ENCODE measurements at places on chromosomes 16 and 17.

GRCh38 chr17:33905338-33905800, 349.7 kb upstream of the CCL2 start:
- DNase-seq: no peak

GRCh38 chr17:27385626-27386025, 70.6 kb upstream of the KSR1 start:
- no peak for DNase-seq

GRCh38 chr16:75429621-75430403, 3.5 kb downstream of the CFDP1 start:
- peak; percentile 46 for DNase-seq

DNA sequence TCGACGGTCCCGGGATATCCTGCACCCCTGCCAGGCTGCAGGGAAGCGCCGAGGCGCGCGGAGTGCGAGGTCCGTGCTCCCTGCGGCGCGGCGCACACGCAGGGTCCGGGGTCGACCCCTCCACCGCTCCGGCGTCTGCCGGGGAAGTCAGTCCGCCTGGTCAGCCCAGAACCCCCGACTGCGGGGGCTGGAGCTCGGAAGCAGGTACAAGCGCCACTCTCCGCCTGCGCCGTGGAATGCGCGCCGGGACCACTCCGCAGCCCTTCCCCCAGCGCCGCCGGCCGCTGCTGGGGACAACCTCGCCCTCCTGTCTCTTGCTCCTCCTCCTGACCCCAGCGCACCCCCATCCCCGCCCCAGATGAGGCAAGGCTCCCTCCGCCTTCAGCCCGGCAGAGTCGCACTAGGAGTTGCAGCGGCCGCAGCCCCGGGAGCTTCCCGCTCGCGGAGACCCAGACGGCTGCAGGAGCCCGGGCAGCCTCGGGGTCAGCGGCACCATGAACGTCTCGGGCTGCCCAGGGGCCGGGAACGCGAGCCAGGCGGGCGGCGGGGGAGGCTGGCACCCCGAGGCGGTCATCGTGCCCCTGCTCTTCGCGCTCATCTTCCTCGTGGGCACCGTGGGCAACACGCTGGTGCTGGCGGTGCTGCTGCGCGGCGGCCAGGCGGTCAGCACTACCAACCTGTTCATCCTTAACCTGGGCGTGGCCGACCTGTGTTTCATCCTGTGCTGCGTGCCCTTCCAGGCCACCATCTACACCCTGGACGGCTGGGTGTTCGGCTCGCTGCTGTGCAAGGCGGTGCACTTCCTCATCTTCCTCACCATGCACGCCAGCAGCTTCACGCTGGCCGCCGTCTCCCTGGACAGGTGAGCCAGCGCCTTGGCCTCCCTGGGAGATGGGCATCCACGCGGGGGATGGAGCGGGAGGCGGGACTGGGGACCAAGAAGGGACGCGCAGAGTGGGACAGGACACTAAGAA, at the start of gene GALR2:
Gene GALR2 (plus strand): TSS at position 392 of the 974 bp plus-strand sequence. CDS start 103 bp downstream, at position 495.
- DNase-seq: no peak

DNA sequence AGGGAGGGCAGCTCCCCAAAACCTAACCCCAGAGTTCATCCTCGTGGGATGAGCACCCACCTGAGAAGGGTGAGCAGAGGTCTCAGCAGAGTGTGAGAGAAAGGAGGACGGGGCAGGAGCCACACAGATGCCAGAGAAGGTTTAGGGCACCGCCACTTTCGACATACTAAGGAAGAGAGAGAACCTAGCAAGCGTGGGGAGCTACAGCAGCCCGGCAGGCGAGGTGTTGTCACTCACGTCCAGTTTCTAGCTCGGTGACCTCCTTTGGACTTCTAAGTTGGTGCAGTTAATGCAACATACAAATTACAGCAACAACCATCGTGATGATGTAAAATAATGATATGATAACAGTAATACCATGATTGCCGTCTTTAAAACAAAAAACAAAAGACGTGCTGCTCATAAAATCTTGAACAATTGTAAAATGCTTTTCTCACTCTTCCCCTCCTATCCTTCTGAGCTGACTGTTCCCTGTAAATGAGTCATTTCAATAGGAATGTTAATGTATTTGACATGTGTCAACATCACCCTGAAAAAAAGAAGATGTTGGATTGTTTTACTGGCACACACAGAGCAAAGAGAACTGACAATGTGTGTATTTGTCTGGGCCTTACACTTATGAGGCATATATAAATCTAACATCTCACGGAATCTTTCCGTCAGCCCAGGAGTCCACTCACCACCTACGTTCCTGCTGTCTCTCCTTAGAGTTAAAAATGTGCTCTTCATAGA, 158.2 kb upstream of the MAF start:
- DNase-seq: no peak

DNA sequence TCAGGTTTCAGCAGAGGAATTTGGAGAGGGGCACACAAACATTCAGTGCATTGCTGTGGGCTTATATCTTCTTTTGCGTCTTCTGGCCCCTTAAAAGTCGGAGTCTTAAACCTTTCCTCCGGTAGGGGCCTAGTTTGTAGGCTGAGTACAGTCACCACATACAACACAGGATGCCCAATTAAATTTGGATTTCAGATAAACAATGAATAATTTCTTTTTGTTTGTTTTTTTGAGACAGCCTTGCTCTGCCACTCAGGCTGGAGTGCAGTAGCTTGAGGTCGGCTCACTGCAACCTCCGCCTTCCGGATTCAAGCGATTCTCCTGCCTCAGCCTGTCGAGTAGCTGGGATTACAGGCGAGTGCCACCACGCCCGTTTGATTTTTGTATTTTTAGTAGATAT, 26.7 kb upstream of the ADORA2B start:
- no peak for DNase-seq

DNA sequence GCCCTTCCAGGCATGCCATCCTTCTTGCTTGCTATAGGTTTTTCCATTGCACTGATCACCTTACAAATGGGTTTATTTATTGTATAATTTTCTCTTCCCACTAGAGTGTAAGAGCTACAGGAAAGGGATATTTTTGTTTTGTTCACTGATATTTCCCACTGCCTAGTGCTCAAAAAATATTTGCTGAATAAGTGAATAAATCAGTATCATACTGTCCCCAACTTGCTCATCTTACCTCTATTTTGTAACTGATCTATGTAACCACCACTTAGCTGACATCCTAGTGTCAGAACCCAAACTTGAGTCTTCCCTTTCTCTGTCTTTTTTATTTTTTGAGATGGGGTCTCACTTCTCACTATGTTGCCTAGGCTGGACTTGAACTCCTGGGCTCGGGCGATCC, 87.6 kb upstream of the TBC1D3K start:
- no peak for DNase-seq

DNA sequence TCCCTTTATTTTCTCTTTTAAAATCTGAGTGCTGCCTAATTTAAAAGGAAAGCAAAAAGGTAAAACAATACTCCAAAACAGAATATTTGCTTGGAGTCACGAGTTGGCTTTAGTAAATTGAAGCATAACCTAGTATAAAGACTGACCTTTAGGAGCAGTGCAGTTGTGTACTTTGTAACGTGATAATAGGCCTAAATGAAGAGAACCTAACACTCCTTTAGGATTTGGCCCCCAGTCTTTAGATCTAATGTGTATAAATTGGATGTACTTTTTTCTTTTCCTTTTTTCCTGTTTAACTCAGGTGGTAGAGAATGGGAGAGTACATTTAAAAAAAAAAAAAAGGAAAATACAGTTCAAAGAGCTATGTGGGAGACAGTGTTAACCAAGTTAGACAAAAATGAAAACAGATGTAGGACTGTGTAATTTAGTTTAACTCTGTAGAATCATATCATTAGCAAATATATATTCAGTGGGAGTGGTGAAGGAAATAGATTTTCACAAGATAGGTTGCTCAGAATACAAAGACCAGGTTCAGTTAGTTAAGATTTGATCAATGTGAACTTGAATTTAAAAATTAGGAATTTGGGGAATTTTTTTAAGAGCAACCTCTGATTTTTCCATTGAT, 16.8 kb downstream of the CPD start:
- no peak for DNase-seq

GRCh38 chr16:79770244-79771064, 169.9 kb upstream of the MAF start:
- DNase-seq: peak; percentile 89

DNA sequence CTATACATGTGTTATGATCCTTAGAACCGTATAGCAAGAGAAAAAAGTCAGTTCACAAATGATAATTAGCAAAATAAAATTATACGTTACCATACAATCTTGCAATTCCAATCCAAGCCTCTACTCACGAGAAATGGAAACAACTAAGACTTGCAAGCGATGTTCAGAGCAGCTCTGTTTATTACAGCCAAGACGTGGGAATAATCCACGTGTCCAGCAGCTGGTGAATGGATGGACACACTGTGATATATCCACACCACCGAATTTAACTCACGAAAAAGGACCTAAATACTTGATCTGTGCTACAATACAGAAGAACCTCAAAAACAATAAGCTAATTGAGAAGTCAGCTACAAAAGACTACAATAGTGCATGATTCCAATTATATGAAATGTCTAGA, 88.1 kb downstream of the ADCY9 start:
- DNase-seq: no peak

DNA sequence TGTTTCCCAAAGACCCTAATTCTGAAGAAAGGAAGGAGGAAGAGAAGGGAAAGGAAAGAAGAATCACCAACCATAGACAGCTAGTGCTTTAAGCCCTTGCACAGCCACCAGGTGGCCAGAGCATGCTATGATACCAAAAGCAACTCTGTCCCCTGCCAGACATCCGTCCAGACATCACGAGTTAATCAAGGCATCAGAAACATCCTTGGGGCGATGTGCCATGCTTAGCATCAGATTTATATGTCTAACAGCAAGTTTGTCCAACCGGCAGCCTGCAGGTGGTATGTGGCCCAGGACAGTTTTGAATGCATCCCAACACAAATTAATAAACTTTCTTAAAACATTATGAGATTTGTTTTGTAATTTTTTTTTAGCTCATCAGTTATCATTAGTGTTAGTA, 2.9 kb upstream of the CRYBA1 start:
- no peak for DNase-seq

DNA sequence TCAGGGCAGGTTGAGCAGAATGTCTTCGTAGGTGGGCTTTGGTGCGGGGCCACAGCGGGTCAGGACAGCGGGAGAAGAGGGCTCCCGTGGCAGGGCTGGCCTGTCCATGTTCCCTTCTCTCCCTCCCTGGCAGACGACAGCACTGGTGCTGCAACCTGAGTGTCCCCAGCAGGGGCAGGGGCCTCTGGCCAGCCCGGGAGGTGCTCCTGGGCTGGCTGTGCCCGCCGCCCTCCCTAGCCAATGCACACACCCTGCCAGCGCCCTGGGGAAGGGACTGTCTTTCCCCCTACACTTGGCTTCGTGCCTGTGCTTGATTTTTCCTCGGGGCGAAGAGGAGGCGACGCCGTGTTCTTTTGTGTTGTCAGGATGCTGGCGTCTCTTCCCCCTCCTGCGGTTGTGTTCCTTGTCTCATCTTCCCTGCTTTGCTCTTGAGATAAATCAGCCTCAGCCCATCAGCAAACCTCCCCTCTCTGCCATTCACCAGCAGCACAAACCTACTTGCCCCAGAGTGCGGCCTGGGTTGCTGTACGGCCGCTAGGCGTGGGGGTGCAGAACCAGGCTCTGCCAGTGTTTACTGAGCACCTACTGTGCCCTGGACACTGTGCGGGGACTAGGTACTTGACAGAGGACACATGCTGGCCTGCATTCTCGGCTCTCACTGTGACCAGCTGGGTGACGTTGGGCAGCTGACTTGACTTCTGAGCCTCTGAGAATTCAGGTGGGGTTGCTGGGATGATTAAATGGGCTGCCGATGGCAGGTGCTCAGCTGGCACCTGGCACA, 237.3 kb upstream of the CIBAR2 start:
- no peak for DNase-seq

- DNase-seq: no peak
Measured at GRCh38 chr16:30069611-30070462, 4.3 kb downstream of the ALDOA start.

DNA sequence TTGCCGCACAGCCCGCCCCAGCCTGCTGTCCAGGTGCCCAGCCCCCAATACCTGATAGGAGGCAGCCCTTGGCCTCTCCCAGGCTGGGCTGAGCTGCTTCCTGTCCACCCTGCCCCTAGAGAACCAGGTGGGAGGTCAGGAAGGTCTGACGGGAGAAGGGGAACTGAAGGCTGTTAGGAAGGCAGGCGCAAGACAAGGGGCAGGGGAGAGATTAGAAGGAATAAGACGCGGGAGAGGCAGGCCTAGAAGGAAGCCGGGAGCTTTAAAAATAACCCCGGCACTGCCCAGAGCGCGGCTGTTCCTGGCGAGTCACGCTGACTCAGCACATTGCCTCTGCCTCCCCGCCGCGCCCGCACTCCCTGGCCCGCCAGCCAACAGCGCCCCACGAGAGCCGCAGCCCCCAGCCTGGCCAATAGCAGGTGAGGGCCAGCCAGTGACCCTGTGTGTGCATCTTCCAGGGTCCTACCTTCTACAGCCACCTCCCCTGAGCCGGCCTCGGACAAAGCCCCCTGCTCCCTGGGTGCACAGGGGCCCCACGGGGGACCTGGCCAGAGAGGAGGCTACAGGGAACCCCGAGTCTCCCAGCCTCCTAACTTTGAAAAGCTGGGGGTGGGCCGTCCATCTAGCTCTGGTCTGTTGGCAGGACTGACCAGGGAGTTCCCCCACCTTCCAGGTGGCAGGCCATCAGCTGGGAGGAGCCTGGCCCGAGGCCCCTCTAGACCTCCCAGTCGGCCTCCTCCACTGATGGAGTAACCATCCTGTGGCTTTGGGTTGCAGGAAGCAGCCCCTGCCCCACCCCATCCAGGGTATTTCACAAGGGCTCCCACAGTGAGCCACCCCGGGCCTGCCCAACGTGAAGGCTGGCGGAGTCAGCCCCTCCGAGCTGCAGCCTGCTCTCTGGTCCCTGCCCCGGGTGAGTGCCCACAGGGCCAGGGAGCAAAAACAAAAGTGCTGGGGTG, 4.0 kb downstream of the MAFG start:
- no peak for DNase-seq

DNA sequence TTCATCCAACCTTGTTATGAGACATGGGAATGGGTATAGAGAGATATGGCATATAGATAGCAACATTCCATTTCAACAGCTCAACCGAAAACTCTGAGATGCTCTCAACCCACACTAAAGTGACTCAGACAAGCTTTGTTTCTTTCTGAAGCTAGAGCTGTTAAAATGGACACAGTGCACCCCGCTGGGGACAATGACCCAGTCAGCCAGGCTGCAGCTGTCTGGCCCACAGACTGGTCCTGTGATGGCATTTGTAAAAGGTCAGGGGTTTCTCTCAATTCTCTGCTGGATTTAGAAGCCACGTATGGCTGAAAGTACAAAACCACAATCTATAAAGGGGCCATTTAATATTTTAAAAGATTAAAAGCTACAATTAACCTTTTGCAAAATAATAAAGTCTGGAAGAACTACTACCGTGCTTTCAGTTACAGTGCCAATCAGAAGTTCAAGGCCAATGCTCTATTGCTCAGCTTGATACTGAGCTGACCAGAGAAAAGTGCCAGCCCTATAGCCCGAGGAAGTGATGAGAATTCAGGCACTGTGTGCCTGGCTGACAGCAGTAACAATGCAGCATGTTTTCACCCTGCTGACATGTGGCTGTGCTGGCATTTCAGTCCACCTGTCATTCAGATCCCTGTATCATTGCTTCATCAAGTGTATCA, 60.2 kb downstream of the TEX2 start:
- peak; percentile 87 for DNase-seq

- peak; percentile 76 for DNase-seq
Measured at GRCh38 chr17:13107676-13108235, 89.9 kb upstream of the ELAC2 start.

- no peak for DNase-seq
Measured at GRCh38 chr17:36468903-36469635, 17.4 kb upstream of the ZNHIT3 start.

GRCh38 chr16:55264949-55265348, 59.1 kb upstream of the IRX6 start:
- no peak for DNase-seq
